Stimulated activated CD4-positive, alpha-beta T cell treated with anti-CD3 and anti-CD28 coated beads, Interleukin-1b, Interleukin-23, amount 100 ng/mL, for 24 hours (primary cell): ENCODE measurements at places on chromosomes 11 and 22.

GRCh38 chr11:6719576-6719975 is 36.4 kb upstream of the MRPL17 start:
- no peak for DNase-seq

GRCh38 chr11:33655842-33656600 is 44.6 kb downstream of the C11orf91 start:
- DNase-seq = no peak

- DNase-seq = no peak
These were observed 30.6 kb downstream of the FAR1 start for GRCh38 chr11:13699041-13699440.

GRCh38 chr11:18563090-18563730 is 25.3 kb downstream of the UEVLD start:
- no peak for DNase-seq

DNA sequence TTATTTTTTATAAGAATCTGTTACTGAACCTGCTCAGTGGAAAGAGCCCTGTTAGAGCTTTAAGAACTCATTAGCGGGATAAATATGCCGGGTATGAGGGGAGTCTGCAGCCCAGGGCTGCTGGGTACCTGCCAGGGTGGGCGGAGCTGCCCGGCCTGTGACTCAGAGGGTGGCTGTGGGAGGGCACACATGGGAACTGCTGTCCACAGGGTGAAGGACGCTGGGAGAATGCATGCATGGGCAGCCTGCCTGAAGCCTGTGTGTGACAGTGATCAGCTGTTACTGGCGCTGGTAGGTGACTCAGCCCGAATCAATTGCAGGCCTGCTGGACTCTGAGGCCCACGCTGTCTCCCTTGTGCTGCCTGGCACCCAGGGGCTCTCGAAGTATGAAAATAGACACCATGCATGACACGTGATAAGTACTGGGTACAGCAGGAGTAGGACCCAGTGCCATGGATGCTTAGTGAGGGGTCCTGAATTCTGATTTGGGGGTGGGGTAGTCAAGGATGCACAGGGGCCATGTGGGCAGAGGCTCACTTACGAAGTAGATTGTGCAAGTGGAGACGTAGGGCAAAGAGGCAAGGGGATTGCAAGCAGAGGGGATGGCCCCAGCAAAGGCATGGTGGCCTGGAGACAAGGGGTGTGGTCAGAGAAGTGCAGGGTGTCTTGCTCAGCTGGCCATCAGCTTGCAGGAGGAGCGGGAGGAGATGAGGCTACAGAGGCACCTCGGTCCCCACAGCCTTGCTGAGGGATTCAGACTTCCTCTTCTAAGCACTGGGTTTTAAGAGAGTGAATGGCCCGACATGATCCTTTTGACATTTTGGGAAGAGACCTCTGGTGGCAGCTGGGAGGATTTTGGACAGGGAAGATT is 36.5 kb downstream of the GRIK4 start:
- DNase-seq = no peak

DNA sequence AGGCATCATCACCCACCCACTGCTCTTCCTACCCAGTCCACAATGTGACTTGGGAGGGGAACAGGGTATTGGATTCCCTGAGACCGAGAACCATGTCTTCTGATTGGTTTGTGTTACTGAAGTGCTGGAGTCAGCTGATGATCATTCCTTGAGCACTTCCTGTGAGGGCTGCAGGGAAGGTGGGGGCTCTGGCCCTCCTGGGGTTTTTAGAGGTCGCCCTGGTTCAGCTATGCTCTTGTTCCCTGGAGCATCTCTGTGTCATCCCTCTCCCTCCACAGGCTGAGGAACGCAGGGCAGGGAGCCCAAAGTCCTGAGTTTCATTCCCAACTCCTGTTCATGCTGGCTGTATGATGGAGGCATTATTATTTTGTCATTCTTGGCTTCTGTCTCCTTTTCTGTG is 6.7 kb downstream of the ZC3H7B start:
- no peak for DNase-seq

DNA sequence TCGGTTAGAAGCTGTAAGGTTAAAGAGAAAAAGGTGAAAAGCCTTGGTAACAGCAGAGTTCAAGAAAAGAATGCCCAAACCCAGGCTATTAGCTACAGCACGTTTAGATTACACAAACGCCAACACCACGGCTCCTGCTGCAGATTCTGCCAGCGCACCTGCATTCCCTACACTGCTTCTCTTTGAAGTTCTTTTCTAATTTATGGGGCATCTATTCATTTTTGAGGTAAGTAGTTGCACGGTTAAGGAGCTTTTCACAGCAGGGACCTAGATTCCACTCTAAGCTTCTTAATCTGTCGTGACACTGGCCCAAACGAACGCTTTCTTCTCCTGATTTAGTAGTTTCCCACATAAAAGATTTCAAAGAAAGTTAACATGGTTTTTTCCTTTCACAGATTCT is 38.0 kb upstream of the CHKA start:
- no peak for DNase-seq

DNA sequence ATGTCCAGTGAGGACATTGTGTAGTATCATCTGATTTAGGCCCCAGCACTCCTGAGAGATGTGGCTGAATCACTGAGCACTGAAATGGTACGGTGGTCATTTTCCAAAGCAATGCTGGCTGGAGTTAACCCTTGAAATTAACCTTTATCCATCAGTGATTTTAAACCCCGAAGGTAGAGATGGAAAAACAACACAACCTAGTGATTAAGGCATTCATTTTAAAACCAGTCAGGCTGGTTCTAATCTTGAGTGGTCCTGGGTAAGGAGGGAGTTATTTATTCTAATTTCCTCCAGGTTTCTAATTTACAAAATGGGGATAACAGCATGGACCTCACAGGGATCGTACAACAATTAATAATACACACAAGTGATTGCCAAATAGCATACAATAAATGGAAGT is 6.6 kb upstream of the CSNK2A3 start:
- DNase-seq = no peak

GRCh38 chr22:24901448-24901847 is 45.0 kb downstream of the LHFPL7 start:
- no peak for DNase-seq

DNA sequence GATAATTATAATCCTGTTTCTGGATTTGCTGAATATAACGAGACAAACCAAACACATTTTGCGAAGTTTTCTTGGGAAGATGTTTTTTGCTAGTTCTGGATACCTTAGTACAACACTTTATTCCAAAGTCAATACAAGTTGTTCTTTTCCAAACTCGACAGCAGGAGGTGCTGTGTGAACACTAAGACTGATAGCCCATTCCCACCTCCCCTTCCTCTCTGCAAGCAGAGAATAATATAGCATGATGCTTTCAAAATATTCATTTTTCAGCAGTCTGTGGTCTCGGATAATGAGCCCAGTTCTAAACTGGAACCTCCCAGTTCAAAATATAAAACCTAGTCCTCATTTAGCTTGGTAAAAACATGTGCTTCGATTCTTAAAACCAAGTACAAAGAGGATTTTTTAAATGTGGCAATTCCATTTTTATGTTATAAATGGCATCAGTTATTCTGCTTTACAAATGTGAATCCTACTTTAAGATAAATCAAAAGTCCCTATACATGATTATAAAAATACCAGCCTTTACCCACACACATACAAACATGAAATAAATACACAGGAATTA is 129.1 kb downstream of the DCDC1 start:
- DNase-seq = no peak

- no peak for DNase-seq
These were observed 60.2 kb upstream of the CRTAM start for GRCh38 chr11:122778148-122778547.

GRCh38 chr22:49629261-49629570 is 198.5 kb downstream of the BRD1 start:
- no peak for DNase-seq

- DNase-seq = no peak
These were observed 17.7 kb upstream of the ANKRD42 start for GRCh38 chr11:83175815-83176214.

DNA sequence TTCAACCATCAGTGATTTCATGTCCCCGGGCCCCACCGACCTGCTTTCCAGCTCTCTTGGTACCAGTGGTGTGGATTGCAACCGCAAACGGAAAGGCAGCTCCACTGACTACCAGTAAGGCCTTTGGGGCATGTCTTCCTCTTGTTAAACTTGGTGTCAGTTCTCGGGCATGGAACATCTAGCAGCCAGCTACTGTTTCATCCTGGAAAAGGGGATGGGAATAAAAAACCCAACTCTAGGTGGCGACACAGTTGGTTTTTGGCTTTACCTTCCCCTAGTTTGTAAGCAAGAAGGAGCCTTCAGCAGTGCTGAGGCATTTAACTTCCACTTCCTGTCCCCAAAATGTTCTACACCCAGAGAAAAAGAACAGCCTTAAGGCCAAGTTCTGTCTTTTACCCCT is 76.7 kb downstream of the BMAL1 start:
- DNase-seq = no peak

GRCh38 chr11:91156041-91156440 is 933.2 kb upstream of the CHORDC1 start:
- no peak for DNase-seq

GRCh38 chr11:101438126-101438525 is 145.7 kb downstream of the TRPC6 start:
- DNase-seq = no peak

- no peak for DNase-seq
These were observed 26.0 kb downstream of the SLC22A6 start for GRCh38 chr11:62958547-62959421.

DNA sequence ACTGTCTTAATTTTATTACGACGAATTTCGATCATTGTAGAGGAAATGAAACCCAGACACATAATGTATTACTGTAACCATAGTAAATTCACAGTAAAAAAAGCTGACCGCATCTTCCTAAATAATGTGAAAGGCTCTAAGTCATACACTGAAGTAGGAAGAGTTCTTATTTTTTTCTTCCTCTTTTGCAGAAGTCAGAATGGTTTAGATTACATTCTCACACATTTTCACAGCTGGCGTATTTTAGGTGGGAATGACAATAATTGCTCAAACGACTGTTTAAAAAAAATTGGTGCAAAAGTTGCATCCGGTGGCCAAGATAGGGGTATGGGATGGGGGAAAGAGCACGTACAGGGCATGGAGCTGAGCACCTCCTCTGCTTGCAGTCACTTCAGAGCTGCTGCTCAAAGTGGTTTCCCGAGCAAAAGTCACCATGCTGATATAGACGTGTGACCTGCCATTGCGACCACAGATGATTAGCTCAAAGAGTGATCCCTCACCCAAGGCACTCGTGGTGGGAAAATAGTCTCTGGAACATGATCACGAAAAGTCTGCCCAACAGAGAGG is 35.3 kb downstream of the MMP13 start:
- no peak for DNase-seq

DNA sequence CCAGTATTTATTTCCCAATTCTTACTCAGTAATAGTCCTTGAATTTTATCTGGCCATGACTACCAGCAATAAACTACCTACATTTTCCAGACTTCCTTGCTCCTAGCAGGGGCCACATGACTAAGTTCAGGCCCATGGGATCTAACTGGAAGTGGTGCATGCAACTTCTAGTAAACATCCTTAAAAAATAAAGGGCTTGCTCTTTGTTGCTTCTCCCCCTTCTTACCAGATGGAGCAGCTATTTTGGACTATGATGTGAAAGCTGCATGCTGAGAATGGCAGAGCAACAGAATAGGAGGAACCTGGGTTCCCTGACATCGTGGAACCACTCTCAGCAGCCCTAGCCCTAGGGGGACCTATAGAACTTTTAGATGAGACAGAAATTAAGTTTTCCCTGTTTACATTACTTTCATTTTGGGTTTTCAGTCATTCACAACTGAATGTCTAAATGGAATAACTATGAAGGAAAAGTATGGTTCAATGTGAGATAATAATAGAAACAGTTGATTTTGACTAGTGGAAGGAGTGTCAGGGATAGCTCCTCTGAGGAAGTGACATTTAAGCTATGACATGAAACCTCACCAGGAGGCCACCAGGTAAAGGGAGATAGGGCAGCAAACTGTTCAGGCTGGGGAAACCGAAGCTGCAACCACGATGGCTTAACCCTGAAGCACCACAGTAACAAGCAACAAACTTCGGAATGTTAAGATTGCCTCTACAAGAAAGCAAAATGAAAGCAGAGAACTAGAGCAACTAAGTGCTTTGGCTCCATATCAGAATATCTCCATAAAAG is 48.9 kb downstream of the PHF21A start:
- no peak for DNase-seq

DNA sequence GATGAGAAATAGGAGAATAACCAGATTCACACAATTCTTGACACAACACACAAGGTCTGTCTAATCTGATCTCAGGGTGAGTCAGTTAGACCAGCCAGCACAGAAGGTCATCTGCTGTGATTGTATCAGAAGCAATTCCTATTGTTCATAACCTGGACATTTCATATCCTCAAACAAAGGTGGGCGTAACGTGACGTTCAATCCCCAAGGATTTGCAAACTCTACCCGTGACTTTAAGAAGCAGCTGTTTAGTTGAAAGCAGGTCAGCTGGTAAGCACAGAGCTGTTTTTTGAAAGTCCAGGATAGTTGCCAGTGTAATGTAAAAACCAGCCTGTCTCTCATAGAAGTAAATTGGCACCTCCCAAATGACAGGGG is 385.1 kb downstream of the DCDC1 start:
- no peak for DNase-seq

DNA sequence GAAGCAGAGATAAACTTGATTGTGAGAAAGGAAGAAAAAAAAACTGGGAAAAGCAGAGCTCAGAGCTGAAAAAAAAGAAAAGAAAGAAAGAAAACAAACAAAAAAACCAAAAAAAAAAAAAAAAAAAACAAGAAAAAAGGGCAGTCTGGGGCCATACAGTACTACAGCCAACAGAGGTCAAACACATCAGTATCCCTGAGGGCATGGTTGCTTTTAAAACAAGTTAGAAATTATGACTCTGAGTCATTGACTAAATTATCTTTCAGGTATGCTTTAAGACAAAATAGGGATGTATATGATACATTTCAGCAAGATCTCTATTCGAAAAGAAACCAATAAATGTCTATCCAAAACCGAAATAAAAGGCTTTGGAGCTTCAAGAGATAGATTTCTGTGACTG is 37.1 kb upstream of the TLCD5 start:
- no peak for DNase-seq

DNA sequence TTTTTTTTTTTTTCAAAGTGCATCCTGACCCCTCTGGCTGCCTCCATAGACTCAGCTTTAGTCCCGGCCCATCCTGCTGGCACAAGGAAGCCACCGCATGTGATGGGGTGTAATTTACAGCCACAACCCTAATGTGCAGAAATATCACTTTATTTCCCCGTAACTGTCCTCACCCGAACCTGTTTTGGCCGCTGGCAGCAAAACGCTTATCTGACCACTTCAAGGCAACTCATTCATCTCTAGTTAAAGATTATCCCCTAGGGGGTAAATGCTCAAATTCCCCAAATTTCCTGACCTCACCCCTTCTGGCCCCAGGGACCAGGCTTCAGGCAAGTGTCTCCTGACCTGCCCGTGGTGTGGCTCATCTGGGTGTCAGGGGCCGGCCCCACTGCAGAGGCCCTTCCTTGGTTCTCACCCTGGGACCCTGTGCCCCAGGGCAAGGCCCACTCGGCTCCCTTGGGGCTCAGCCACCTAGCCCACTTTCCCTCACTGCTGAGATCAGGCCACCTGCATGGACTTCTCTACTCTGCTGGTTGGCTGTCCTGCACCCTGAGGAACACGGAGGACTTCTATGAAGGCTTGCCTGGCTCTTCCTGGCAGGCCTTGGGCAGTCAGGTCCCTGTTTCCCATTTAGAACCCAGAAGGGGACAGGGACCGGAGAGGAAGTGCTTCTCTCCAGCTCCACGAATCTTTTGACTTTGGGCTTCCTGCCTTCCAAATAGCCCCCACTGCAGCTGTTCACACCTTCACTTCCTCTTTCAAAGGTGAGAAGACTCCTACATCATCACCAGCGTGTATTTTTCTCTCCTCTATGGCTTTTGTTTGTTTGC is 53.3 kb downstream of the WNT11 start:
- DNase-seq = no peak

GRCh38 chr11:117143390-117143789 is 697 bp upstream of the PAFAH1B2 start:
- DNase-seq = peak; percentile 5

- DNase-seq = no peak
These were observed 90.0 kb downstream of the INSC start for GRCh38 chr11:15204711-15205110.
